Lung microvascular endothelial cell (primary cell): ENCODE measurements at places on chromosomes 4 and X.

DNA sequence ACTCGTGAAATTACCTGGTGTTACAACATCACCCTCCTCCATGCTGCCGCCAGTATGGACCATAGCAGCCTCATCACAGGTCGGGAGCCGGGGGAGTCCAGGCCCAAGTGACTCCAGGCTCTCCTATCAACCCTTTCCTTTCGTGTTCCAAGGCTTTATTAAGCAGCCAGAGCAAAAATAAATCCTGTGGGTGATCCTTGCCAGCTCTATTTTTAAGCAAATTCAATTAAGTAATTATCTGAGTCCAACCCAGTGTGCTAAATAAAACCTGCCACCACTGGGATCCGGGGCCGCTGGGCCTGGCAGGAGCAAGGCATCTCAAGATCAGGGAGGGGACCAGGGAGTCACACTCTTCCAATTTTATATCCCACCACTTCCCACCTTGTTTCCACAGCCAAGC is 80.7 kb upstream of the PRPS1 start:
- no peak for DNase-seq

- DNase-seq = no peak
Measured at GRCh38 chrX:44435047-44435446, 91.6 kb upstream of the EFHC2 start.

- DNase-seq = no peak
Measured at GRCh38 chr4:56906489-56907393, 959 bp upstream of the REST start.

DNA sequence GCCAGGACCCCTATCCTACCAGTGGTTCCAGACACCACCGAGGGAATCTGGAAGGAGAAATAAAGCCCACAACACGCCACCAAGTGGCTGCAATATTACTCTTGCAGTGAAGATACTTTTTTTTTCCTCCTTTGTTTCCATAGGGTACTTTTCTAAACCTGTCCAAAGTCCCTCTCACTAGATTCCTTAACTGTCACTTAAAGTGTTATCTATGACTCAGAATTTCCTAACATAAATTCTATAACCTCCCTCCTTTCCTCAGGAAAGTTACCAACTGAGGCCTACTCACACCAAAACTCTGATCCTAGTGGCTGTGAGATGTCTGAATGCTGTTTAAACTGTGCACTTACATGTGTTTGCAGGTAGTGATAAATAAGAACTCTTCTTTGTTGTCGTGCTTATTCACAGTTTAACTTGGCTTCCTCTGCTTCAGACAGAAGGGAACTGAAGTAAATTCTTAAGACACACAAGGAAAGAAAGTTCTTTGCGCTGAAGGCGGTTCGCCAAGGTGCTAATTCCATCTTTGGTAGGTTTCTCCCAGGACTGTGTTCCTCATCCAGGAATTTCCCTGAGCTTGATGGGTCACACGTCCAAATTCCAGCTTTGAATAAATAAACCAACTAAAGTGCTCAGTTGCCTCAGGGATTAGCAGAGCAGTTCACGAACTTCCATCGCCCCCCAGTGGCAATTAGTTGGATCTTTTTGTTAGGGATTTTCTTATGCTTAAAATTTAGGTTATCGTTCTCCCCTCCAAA is 10.7 kb upstream of the HCCS start:
- DNase-seq = peak; percentile 65

DNA sequence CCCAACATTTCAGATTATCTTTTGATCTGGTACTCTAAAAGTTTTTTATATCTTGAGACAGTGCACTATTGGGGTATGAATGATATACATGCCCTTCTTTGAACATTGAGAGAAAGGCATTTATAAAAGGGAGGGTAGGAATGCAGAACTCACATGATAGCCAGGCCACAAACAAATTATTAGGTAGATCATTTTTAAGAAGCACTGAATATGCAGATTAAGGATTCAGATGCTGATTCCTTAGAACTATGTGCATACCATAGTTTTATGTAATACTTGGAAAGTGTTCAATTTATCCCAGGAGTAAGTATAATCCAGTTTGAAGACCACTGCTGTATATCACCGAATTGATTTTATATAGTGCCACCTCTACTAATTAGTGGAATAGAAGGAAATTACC is 18.6 kb downstream of the CEP135 start:
- no peak for DNase-seq

GRCh38 chr4:79241846-79242245 is 84.0 kb downstream of the NAA11 start:
- DNase-seq = no peak

DNA sequence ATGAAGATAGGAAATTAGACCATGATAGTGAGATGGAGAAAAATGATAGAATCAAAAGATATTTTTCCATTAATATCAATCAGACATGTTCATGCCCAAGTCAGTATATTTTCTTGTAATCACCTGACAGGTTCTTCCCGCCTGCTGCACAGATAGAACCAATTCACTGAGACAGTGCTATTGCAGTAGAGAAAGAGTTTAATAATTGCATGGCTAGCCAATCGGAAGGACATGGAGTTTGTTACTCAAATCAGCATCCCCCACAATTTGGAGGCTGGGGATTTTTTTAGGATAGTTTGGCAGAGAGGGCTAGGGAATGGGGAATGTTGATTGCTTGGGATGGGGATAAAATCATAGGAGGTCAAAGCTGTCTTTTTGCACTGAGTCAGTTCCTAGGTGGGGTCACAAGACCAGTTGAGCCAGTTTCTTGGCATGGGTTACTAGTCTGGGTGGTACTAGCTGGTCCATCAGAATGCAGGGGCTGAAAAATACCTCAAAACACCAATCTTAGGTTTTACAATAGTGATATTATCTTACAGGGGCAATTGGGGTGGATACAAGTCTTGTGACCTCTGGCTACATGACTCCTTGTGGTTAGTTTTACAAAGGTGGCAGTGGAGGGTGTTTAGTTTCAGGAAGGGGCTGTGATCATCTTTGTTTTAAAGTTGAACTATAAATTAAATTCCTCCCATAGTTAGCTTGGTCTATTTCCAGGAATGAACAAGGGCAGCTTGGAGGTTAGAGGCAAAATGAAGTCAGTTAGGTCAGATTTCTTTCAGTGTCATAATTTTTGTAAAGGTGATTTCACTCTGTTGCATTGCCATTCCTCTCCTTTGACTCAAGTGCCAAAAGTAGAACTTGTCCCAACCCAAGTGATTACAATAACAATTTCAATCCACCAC is 100.3 kb upstream of the PDE5A start:
- no peak for DNase-seq
